ENCODE measurements at places on chromosomes 1 and 21.

DNA sequence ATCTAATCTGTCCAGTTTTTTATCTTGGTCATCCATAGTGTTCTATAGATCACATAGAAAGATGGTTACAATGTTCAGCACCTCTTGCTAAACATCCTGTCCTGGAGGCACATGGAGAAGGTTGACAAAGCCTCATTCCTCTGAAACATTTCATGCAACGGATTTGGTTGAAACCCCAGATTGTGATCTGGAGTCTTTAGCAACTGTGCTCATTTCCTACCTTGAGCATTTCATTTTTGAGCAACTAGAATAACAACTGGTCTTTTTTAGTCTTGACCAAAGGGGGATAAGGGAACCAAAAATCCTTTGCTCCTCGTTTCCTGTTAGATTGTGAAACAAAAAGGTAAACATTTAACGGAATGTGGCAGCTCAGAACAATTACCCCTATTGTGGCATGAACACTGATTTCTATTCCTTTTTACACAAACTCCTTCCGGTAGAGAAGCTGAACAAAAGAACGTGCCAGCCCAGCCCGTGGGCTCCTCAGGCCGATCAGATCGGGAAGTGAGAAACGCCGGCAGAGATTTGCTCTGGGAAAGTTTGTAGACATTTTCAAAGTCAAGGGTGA, 94.7 kb upstream of the ERRFI1 start:
- peak; percentile 77 for DNase-seq

- no peak for DNase-seq
Measured at GRCh38 chr1:39876144-39876543, 7.2 kb downstream of the TRIT1 start.

- DNase-seq = no peak
Measured at GRCh38 chr1:248361121-248361715, at the start of gene OR2T4. Gene OR2T4, plus strand, starts transcription at chr1:248361665. Its CDS starts 0 bp downstream, at chr1:248361665.

DNA sequence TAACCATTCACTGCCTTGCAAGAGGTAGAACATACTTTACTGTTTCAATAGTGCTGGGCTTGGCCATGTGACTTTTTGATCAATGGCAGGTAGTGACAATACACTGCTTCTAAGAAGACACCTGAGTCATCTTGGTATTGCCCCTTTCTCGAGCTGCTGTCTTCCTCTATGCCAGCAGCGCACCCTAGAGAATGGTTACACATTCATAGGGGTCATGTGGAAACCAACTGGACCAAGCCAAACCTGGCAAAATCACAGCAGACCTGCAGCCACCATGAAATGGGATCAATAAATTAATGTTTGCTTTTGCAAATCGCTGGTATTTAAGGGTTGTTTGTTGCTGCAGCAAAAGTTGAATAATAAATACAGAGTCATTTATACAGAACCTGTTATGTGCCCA, 122.3 kb downstream of the GRIK1 start:
- no peak for DNase-seq

GRCh38 chr21:31135531-31136184, 97.4 kb upstream of the KRTAP19-8 start:
- no peak for DNase-seq

DNA sequence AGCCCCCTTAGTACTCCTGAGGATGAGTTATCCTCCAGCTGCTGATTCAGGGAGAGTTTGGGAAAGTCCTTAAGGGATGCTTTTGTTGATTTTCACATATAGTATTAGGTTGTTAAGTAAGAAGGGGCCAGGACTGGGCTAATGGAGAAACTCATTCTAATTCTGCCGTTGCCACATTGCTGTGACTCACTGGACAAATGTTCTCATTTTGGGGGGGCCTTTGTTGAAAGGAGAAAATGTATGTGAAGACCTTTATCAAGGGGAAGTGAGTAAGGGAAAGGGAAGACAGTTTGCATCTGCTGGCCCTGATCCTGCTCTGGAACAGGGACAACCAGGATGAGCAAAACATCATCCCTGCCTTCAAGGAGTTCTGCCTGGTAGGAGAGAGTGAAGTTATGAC, 123.2 kb upstream of the FGGY start:
- peak; percentile 50 for DNase-seq
